ENCODE measurements at places on chromosomes 4 and X. TPM values are rescaled to one million over a fixed set of nuclear protein-coding genes. Genes with fewer than 3 reads are reported as not detected.

DNA sequence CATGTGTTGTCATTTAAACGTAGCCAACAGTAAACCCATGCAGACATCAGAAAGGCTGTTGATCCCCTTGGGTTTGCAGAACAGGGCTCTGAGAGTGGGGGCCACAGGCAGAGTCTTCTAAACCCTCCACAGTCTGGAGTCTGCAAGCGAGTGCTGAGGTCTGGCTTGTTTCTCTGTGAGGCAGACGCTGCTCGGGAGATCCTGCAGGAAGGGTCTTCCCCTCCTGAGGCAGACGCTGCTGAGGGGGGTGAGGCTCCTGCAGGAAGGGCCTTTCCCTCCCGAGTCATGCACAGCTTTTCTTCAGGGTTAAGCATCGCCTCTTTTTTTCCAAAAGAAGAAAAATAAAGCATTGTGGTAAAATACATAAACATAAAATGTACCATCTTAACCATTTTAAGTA is 17.1 kb upstream of the PDE6B start:
- DNase-seq: peak; percentile 33

DNA sequence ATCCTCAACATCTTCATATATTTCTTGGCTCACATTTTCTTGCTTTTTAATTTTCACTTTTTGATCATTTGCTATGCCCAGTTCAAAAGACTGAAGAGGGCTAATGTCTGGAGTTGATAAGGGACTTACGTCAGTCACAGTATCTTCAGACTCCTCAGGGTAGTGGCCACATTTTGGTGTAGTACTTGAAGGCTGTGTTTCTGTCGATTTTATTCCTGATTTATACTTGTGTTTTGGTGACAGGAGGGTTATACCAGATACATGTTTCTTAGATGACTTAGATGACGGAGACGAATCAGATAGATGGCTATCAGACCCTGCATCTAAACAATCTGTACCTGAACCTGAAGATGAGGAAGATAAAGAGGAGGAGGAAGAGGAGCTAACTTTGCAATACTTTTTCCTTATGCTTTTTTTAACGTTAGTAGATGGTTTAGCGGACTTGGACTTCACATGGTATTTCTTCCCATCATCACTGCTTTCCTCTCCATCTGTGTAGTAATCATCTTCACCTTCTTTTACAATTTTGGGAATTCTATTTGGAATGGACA is 13.4 kb downstream of the CFAP97 start:
- DNase-seq: no peak

DNA sequence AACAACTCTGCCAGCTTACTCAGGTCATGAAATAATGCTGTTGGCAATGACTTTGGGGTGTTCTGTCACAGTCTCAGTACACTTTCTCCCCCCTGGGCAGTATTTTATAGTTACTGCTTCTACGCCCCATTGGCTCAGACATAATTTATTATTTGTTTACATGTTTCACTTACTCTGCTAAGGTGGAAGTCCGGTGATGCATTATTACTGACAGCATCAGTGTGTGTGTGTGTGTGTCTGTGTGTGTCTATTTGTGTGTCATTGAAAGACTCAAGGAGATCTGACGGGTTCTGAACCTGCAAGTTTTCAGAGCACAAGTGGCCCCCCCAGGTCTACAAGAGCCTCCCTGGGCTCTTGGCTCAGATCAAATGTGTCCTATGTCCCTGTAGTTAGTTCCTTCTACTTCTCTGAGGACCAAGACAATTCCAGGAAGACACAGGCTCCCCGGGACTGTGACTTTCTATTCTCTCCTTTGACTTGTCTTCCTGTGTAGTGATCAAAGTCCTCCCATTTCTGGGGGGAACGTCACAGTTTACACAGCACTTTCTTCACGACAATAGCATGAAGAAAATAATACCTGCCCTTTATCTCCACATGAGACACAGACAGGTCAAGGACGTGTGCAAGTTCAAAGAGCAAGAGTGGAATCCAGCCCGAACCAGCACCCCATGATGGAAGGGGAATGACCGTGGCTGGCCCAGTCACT is 283.7 kb upstream of the GATB start:
- DNase-seq: no peak

CNGA1 gene
- total RNA-seq: not detected

GPRASP1 gene
- total RNA-seq: 3.6 TPM

RNF150 gene
- 28.7 TPM for total RNA-seq

MAGEB2 gene
- not detected for total RNA-seq

- no peak for DNase-seq
Observed at GRCh38 chr4:20395160-20395773, 143.6 kb downstream of the SLIT2 start.

RENBP gene
- total RNA-seq: 13.1 TPM

- DNase-seq: no peak
Observed at GRCh38 chr4:17624821-17625220, 10.4 kb downstream of the MED28 start.

DNA sequence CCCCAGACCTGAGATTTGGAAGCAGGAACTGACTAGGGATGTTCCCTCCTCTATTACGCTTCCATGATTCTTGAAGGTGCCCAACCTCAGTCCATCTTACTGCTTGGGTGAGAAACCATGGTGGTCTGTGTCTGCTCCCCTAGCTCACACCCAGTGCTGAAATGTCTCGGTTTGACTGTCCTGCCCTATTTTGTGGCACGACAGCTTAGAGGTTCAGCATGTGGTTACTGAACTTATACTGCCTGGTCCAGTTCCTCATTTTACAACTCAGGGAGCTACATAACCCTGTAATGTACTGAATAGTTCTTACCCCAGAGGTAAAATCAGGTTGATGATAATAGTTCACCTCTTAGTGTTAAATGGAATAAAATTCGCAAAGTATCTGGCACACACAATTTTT is 203.1 kb downstream of the RBM46 start:
- DNase-seq: no peak

- no peak for DNase-seq
Observed at GRCh38 chrX:63050225-63050624, 300.9 kb downstream of the SPIN4 start.

DNA sequence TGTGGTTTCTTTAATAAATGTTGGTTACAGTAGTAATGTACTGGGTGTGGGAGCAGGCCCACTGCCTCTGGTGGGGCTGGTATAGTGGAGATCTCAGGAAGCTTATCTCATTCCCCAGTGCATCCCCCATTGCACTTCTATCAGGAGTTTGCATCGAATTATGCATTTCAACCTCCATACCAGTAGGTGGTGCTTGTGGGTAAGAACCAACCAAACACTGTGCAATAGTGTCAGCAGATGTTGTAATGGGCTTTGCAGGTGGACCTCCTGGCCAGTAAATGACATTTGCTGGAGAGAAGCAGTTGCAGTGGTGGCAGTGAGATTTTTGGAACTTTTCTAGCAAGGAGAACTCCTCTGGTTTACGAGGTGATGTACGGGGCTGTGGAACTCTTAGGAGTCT is 150.6 kb downstream of the POU3F4 start:
- no peak for DNase-seq

SH3RF1 gene
- 25.2 TPM for total RNA-seq

UGT8 gene
- not detected for total RNA-seq

DNA sequence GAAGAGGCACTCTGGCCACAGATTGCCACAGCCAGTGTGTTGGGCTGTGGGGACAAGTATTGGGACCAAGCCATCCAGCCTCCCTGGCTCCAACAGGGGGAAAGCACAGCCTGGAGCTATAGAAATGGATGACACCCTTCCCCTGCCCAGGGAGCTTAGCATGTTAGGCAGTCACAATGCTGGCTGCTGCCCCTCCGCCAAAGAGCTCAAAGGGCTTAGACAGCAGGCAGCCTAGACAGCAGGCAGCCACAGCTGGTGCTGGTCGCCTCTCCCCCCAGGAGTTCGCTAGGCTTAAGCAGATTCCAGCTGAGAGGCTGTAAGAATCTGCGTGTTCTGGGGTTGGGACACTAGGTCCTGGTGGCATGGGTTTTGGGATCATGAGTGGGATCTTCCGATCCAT is 94.5 kb upstream of the MXRA5 start:
- no peak for DNase-seq

- no peak for DNase-seq
Observed at GRCh38 chrX:13797512-13797911, 19.4 kb downstream of the GPM6B start.

DNA sequence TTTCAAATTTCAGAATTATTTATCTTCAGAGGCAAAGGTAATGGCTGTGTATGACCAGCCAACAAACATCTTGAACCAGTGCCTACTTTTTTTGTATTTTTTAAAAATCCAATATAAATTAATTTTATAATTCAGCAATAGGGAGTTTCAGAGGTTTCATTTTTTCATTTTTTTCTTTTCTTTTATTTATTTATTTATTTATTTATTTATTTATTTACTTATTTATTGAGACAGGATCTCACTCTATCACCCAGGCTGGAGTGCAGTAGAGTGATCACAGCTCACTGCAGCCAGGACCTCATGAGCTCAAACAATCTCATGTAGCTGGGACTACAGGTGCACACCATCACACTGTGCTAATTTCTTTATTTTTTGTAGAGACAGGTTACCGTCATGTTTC is 250.5 kb downstream of the TMEM47 start:
- no peak for DNase-seq

CYLC1 gene
- not detected for total RNA-seq

- DNase-seq: no peak
Observed at GRCh38 chr4:99447079-99447478, 11.9 kb upstream of the ADH7 start.
